ENCODE measurements at places on chromosomes 7 and 10.

- no peak for DNase-seq
These were observed 180.5 kb upstream of the CTBP2 start for GRCh38 chr10:125340903-125341302.

DNA sequence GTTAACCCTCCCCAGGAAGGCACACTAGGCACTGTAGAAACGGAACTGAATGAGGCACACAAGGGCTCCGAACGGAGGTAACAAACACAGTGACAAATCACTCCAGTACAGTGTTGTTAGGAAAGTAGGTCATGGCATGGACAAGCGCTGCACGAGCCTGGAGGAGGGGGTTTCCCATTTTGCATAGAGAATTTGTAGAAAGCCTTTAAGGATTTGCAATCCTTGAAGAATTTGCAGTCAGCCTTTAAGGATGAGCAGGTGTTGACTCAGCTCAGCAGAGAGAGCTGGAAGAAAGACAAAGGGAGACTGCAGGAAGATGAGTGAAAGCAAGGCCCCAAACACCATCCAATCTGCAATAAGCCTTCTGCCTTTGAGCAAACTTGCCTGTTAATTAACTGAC lies 51.1 kb upstream of the PPP1R3C start:
- no peak for DNase-seq

GRCh38 chr10:30062582-30062981 lies 3.2 kb upstream of the JCAD start:
- no peak for DNase-seq

DNA sequence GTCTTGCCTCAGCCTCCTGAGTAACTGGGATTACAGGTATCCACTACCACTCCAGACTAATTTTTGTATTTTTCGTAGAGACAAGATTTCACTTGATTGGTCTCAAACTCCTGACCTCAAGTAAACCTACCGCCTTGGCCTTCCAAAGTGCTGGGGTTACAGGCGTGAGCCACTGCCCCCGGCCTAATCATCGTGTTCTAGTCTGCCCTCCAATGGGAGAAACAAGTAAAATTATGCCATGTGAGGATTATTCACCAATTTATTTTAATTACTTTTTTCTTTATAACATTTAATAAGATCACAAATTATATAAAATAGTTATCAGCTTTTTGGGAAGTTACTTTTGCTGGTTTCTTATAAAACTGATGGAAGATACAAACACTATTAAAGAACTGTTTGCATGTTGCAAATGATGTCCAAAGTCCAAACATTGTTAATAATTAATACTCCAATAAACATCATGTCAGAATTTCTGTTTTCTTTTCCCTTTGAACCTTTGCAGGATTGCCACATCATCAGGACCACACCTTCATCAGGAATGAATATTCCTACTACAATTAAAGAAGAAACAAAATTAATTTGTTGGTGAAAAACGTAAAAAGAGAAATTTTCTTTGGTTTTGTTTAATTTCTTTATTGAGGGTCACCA lies 786 bp upstream of the AKR1C4 start:
- DNase-seq = no peak

DNA sequence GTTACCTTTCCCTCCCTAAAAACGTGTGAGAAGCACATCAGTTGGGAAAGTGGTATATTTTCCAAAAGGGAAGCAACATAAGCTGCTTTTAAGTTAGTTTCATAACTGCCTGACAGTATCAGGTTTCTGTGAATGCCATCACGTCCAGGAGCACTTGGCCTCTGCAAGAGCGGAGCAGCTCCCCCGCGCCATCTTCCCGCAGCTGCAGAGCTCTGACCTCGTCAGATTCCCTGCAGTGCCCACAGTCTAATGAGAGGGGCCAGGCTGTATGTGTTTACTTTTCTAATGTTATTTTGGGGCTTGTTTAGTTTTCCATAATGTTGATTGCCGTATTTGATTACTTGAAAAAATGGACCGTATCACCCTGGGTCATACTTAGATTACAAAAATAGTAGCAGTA lies 74.2 kb downstream of the MGMT start:
- no peak for DNase-seq

DNA sequence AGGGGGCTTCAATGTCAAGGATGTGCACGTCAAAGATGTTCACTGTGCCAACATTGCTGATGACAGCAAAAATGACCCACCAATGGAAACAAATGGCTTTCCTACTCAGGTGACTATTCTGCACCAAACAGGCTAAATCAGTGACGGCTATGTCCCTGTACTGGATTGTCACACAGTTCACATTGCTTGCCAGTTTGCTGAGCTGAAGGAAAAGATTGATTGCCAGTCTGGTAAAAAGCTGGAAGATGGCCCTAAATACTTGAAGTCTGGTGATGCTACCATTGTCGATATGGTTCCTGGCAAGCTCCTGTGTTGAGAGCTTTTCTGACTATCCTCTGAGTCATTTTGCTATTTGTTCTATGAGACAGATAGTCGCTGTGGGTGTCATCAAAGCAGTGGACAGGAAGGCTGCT lies 202.2 kb upstream of the ETV1 start:
- DNase-seq = no peak

DNA sequence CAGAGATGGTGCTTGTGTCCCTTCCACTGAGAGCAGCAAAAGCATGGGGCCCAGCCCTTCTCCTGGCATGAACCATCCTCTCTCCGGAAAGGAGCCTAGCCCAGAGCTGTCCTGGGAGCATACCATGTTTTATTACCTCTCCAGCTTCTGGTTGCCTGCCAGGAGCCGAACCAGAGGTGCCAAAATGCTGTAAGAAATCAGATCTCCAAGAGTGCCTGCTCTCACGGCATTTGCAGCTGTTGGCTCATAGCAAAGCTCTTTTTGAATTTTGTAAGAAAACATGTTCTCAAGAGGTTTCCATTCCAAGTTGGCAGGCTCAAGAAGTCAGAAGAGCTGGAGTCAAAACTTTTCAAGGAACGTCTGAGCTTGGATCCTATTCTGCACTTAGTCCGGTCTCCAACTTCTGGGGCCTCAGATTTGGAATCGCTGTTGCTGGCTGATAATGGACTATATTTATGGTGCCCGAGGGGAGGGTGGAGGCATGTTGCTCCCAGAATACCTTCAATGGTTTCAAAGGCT lies 211.7 kb upstream of the MKI67 start:
- no peak for DNase-seq

GRCh38 chr7:92722541-92722940 lies 113.8 kb downstream of the CDK6 start:
- DNase-seq = no peak

DNA sequence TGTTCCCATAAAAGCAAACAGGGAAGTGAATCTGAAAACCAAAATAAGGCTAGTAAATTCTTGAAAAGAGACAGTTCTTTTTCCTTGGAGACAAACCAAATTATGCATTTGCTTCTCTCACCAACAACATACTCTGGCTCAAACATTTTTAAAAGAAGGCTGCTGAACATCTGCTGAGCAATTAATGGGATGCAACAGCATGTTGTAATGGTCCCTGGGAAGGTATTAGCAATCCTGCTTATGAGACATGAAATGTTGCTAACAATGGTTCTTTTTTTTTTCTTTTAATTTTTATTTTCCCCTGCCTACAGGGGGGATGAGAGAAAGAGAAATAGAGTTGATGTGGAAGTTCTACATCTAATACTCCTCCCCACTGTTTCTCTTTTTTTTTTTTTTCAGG lies 572.1 kb downstream of the SORCS1 start:
- DNase-seq = no peak

GRCh38 chr7:46282155-46282554 lies 361.1 kb upstream of the IGFBP3 start:
- DNase-seq = no peak

DNA sequence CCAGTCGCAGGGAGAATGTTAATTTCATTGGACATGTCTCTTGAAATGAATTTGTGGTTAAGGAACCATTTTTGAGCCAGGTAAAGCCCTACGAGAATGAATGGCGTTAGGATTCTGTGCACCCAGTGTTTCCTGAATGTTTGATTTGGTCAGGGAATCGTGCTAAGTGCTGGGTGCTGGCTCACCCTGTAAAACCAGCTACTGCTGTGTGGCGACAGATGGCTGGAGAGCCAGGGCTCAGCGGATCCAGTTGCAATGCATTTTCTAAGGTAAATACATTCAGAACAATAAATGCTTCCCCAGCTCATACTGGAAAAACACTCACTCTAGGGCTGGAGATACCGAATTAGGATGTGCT lies 355.5 kb downstream of the GLRX3 start:
- no peak for DNase-seq

GRCh38 chr7:103533761-103534160 lies 87.8 kb upstream of the SLC26A5 start:
- no peak for DNase-seq

- no peak for DNase-seq
These were observed 214.7 kb downstream of the CELF2 start for GRCh38 chr10:11232222-11232961.

DNA sequence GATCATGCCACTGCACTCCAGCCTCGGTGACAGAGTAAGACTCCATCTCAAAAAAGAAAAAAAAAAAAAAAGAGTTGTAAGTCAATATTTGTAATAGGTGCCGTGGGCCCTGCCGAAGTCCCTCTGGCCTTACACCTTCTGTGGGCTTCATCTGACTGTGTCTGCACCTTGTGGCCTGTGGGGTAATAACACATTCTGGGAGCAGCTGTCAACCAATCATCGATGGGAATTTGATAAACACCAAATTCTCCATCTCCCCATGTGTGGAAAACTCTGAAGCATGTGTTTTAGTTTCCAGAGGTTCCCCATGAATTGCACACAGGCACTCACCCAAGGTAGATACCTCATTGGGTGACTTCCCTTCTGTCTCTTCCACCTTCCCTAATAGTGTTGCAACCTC lies 10.8 kb downstream of the ZNF394 start:
- no peak for DNase-seq

DNA sequence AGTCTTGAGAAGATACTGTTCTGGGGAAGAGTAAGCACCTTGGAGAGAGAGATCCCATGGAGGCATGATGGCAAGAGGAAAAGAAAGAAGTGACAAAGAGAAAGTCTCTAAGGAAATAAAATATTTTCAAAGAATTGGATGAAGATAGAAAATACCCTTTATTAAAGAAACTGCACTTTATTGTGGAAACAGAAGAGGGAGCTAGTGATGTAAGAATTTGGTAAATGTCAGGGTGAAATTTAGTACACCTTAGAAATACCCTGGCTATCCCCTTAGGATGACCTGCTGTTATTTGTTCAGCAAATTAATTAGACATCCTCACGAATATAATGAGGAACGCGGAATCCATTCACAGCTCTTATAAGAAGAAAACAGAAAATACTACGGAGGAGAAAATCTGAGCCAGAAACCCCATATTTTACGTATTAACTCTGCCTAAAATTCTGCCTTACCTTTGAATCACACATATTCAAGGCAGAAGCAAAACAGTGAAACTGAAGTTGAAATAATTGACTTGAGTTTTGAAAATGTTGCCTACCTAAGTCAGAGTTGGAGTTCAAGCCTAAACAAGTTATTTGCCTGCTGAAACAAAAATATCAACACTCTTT lies 90.7 kb downstream of the TFPI2 start:
- DNase-seq = no peak

DNA sequence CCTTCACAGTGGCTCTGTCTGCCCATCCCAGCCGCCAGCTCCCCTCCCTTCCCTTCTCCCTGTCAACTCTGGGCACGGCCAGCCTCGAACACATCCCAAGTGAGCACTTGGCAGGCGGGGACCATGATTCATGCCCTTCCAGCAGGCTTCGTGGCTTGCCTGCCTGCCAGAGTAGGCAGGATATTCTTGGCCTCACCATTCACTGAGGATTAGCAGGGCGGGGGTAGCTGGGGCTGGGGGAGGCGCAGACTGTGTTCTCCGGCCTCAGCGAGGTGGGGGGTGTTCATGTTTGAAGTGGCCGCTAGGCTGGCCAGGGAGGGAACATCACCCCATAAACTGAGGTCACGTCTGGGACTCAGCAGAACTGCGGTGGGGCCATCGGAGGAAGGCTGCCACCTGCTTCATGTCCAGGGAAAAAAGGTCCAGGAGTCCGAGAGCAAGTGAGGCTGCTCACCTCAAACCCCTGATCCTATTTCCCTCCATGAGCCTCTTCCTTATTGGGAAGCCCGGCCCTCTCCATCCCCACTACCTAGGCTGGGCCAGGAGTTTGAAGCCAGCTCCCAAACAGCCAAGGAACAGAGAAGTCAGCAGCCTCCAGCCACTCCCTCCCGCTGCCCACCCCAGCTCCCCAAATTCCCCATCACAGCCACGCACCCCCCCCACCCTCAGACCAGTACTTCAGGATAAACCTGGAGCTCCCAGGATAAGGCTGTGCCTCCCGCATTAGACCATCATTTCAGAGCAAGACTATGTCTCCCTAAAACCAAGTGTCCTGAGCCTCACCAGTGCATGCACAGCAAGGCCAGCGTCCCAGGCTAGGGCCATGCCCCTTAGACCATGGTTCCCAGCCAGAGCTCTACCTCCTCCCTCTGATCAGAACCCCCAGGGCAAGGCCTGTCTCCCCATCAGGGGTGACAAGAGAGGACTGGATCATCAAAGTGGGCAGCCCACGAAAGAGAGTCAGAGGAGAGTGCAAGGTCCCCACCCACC lies 42.8 kb upstream of the RABGEF1 start:
- peak; percentile 76 for DNase-seq

- no peak for DNase-seq
These were observed 556.5 kb upstream of the LRRN3 start for GRCh38 chr7:110534241-110534931.

DNA sequence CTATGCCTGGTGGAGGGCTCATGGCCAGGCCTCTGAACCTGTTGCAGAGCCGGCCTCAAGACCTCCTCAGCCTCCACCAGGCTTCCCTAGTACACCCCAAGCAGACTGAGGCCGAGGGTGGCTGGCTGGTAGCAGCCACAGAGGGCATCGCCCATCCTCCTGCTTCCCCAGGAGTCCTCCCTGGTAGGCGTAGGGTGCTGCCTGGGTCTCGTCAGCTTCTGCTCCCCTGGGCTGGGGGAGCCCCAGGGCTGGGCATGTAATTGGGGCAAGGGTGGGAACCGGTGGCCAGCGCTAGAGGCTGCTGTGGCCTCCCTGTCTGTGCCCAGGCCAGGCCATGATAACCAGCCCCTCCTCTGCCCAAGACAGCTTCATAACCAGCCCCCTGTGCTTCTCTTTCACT lies 32.6 kb downstream of the TBATA start:
- no peak for DNase-seq

DNA sequence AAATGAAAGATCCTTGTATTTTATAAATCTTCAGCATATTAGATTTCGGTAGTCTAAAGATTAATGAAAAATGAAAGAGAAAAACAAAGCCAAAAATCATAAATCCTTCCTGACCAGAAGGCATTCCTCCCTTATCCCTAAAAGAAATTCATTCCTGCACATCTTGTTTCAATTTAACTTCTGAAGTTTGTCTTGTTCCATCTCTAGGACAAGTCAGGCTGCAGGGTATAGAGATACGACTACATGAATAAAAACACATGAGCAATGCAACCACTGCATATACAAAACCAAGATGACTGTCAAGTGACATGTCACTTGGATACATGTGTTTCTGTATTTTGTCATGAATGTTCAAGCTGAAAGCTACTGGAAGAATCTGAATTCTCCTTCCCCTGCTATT lies 214.9 kb downstream of the JAZF1 start:
- no peak for DNase-seq

GRCh38 chr7:121343302-121343701 lies 14.5 kb downstream of the WNT16 start:
- no peak for DNase-seq
